ENCODE measurements at places on chromosomes 13 and 19. TPM values are rescaled to one million over a fixed set of nuclear protein-coding genes. Genes with fewer than 3 reads are reported as not detected.

GFY gene
- not detected for polyA plus RNA-seq

CYP4F12 gene
- not detected for polyA plus RNA-seq

CYP4F8 gene
- polyA plus RNA-seq = not detected

PSG11 gene
- polyA plus RNA-seq = not detected

APOE gene
- polyA plus RNA-seq = not detected

All from naive thymus-derived CD4-positive, alpha-beta T cell (primary cell).